Renal cortical epithelial cell (primary cell): ENCODE measurements at places on chromosomes 6 and 20. TPM values are rescaled to one million over a fixed set of nuclear protein-coding genes. Genes with fewer than 3 reads are reported as not detected.

The GABRR1 gene
- total RNA-seq: not detected in 2 replicates

The PSORS1C2 gene
- not detected in 2 replicates for total RNA-seq

The HUS1B gene
- 0.70 TPM in 1 of 2 replicates, not detected in the other for total RNA-seq

The LY6G6F gene
- not detected in 2 replicates for total RNA-seq

The OR2B6 gene
- not detected in 2 replicates for total RNA-seq

The CARMIL1 gene
- total RNA-seq: 37.0 and 55.7 TPM in 2 replicates
